ENCODE measurements at places on chromosomes 2 and 18.

DNA sequence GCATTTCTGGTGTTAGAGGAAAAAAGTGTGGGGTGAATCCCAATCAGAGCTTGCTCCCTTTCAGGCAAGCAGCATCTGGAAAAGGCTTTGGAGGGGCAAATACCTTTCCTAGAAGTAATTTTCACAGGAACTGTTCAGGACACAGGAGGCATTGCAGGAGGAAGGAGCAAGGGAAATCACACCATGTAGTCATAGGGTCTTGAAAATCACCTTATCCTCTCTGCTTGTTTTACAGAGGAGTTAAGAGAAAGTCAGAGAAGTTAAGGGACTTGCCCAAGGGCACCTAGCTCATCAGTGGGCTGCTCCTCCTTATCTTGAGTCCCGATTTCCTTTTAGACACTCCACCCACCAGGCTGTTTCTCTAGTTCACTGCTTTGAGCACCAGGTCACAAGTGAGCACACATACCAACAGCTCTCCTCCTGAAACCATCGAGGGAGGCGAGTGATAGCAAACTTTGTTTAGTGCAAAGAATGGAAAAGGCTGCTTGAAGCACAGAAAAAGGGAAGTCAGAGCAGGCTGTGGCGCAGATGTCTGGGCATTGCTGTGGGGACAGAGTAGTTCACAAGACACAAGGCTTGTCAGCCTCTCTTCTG lies 89.2 kb upstream of the CXCR4 start:
- no peak for DNase-seq

- DNase-seq, result no peak
These were observed 224.5 kb downstream of the FAM210A start for GRCh38 chr18:13501891-13502290.

GRCh38 chr2:157046396-157046795 lies 211.1 kb upstream of the GALNT5 start:
- no peak for DNase-seq

- no peak for DNase-seq
These were observed 153.3 kb upstream of the OTX1 start for GRCh38 chr2:62897187-62897827.

DNA sequence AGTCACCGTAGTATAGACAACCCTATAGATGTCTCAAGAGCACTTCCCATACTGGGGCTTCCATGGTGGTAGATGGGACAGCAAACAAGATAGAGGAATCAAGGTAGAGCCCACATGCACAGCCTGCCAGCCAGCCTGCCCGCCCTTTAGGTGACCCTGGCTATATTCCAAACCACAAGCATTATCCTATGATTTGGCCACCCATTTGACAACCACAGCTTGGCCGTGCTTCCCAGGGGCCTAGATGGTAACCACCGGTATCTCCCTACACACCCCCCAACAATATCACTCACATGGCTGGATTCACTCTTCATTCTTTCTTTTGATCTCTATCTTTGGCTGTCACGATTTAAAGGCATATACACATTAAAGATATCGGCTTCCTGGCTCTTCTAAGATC lies 85.3 kb downstream of the CDK15 start:
- no peak for DNase-seq

DNA sequence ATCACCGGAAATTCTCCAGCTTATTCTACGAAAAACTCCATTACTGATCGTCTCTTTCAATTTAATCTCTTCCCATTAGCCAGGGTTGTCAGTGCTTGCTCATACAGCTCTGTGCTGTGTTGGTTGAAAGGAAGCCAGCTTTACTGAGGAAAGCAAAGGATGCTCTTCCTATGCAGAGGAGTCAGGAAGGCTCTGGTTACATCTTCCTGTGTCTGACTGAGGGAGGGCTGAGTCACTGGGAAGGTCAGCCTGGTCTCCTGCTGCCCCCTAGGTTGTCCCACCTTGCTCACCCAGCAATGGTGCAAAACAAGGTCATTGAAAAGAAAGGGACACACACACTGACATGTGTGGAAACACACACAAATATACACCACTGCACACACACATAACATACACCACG lies 975.6 kb downstream of the DCDC2C start:
- no peak for DNase-seq

GRCh38 chr2:29202819-29203495 lies 87.7 kb downstream of the CLIP4 start:
- DNase-seq, result no peak

GRCh38 chr2:118449401-118449800 lies 361.1 kb downstream of the INSIG2 start:
- no peak for DNase-seq

GRCh38 chr2:216306868-216307267 lies 65.4 kb downstream of the MARCHF4 start:
- no peak for DNase-seq

DNA sequence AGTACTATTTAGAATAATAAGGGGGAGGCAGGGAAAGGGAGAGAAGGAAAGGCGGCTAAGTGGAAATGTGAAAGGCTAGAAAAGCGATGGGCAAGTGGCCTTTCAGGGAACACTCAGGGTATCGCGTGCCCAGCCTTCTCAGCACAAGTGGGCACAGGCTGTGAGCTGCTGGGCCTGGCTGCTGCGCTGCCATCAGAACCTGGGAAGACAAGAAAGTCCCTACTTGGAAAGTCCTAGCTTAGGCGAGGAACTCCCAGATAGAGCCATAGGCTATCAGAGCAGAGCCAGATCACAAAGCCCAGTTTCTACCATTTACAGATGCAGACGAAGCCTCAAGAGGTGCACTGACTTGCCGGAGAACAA lies 9.8 kb upstream of the FZD7 start:
- no peak for DNase-seq

DNA sequence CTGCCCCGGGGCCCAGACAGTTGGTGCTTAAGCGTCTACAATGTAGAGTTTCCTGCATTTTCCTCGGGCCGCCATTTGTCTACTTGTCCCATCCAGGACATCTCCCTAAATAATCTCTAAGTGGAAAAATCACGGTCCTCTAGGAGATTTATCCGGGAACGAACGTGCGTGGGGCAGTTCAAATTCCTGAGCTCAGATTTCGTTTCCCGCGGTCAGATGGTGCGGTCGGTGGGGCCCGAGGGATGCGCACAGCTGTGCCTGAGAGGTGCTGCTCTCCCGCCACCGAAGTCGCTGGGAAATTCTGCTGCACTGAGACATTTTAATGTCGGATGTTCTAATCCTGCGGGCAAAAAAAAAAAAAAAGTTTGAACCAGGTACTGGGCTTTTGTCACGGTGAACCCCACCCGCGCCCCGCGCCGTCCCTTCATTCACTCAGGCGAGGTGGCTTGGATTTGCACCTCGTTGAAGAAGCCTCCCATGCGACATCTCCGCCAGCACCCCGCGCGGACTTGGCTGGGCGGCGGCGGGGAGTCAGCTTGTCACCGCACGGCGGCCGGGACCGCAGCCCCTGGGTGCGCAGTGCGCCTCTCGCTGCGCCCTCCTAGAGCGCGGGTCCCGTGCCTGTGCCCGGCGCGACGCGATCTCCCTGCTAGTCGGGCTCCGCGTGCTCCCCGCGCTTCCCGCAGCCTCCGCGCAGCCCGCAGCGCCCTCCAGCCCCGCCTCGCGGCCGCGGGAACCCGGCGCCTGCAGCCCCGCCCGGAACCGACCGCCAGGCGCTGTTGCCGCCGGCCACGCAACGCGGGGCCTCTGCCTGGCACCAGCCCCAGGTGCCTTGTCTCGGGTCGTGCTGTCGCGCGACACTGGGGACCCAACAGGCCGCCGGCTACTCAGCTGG lies 191.9 kb upstream of the TCF4 start:
- no peak for DNase-seq

- no peak for DNase-seq
These were observed 63.1 kb downstream of the PARD3B start for GRCh38 chr2:204608237-204608939.

- DNase-seq, result no peak
These were observed 82.0 kb downstream of the CTAGE1 start for GRCh38 chr18:22335731-22336198.

DNA sequence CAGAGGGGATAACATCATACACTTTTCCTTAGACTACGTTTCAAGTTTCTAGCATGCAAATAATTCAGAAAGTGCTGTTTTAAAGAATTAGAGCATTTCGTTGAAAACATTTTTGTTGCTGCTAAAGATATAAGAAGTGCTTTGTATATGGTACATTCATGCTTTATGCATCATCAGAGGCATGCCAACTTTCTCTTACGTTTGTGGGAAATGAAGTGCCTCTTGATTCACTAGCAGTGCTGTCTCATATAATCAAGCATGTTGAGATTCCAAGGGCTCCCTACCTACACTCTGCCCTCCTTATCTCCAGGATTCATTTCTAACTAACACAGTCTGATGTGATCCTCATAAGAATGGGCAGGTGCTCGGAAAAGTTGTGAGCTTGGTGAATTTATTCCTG lies 748.6 kb upstream of the DDX18 start:
- no peak for DNase-seq

GRCh38 chr18:62867534-62867933 lies 152.2 kb downstream of the PHLPP1 start:
- DNase-seq, result no peak

DNA sequence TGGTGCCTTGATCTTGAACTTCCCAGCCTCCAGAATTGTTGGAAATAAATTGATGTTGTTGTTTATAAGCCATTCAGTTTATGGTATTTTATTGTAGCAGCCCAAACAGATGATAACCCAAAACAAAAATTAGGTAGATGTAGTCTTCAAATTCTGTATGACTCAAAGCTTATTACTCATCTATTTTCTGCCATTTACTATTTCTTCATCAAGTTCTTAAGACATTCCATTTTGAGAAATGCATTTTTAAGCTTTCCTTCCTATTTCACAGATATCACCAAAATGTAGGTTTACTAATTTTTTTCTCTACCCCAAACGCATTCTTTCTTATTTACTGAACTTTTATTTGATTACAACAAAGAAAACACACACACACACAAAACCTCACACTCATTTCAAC lies 148.2 kb downstream of the RND3 start:
- no peak for DNase-seq

DNA sequence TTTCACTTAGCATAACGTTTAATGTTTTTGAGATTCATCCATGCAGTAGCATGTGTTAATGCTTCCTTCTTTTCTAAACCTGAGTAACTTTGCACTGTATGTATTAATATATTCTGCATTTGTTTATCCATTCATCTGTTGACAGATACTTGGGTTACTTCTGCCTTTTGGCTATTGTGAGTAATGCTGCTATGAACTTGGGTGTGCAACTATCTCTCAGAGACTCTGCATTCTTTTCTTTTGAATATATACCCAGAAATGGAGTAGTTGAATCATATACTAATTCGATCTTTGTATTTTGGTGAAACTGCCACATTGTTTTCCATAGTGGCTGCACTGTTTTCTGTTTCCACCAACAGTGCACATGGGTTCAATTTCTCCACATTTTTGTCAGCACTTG lies 128.3 kb downstream of the SH3BP4 start:
- DNase-seq, result no peak

GRCh38 chr2:203811491-203812221 lies 55.9 kb upstream of the CTLA4 start:
- no peak for DNase-seq

- no peak for DNase-seq
These were observed 54.9 kb downstream of the NUP35 start for GRCh38 chr2:183179156-183179555.

- DNase-seq, result peak; percentile 11
These were observed 61.3 kb downstream of the PMAIP1 start for GRCh38 chr18:59961070-59961469.

- DNase-seq, result no peak
These were observed 55.1 kb upstream of the CD302 start for GRCh38 chr2:159853101-159853500.

DNA sequence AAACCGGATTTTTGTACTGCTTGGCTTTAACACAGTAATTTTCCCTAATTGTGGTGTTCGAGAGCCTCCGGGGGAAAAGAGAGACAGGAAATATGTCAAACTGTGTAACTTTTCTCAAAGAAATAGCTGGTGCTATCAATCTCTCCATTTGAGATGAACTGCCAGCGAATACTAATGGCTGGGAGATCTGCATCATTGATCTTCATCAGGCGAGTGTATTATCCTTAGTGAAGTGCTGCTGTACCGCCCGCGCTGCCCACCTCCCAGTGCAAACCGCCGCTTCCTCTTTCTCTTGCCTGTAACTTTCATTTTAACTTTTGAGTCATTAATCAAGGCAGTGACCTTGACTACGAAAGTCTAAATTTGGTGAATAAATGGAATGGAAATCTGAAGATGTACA lies 246.1 kb upstream of the ST6GAL2 start:
- DNase-seq, result no peak

DNA sequence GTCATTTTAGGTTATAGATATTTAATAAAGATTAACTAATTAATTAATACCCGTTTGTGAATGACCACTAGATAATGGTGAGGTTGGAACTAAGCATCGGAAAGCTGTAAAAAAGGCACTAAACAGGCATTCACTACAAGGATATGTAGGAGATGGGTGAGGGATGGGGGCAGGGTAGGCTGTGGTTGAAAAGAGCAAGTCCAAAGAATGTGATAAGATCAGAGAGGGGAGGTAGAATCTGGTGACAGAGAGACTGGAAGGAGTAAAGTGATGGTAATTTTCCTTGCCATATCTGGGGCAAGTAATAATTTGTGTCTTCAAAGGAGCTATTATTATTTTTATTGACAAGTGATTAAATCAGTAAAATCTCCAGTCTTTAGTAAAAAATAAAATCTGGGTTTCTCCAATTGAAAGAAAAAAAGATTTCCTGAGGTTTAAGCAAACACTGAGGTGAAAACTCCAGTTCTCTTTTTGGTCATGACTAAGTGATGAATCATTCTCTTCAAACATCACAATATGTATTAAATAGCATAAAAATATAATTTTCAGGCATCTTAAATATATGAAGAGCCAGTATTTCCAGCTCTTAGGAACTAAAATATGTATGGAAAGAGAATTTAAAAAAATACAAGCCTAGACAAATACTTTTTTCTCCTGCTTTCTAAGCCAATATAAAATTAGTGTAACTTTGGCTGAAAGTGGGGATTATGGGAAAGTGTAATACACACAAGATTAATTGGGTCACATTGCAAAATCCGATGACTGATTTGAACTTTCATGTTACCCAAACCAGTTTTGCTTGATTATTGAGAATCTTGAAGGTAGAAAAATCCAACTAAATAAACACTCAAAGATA lies 259.1 kb upstream of the RBMS1 start:
- DNase-seq, result no peak

All from NCI-H2081 treated with DMSO at 0.1 percent for 48 hours (cell line).